Activated CD4-positive, alpha-beta T cell treated with anti-CD3 and anti-CD28 coated beads for 36 hours (primary cell): ENCODE measurements at places on chromosomes 13 and 19.
A peak's percentile ranks its signal among the peaks of the same experiment; 100 is the strongest.

DNA sequence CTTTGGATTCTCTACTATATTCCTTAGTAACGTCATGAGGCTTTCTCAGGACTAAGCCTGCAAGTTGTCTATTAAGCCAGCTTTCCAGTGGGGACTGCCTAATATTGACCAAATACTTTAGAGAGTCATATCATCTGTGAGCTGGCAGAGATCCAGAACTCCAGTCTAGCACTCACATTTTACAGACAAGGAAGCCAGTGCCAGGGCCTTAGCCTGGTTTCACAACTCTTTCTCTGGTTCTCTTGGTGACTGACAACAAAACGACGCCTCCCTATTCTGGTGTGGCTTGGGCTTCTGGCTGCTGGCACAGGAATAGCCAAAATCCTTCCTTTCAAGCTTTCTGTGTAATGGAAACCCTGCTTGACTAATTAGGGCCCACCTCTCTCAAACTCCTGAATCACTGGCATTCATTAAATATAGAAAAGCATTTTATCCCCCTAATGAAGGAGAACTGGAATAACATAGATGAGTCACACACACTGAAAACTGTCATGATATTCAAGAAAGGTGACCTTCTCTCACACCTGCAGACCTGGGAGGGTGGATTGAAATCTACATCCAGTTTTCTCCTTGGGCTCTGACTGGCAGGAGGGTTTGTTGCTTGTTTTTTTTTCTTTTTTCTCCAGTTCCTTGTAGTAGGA is 75.2 kb upstream of the UBL3 start:
- H3K27me3 ChIP-seq: no peaks in the 10 kb centered on the region
- peaks cover 39% of the 10 kb centered on the region for H3K4me1 ChIP-seq
- no peaks in the 10 kb centered on the region for H3K36me3 ChIP-seq
- no peak overlapping the region for H3K27ac ChIP-seq
- no peak overlapping the region for H3K4me3 ChIP-seq
- DNase-seq: no peak

GRCh38 chr19:33445442-33446329 is 72.2 kb downstream of the CEBPG start:
- H3K4me3 ChIP-seq: no peak overlapping the region
- no peaks in the 10 kb centered on the region for H3K4me1 ChIP-seq
- H3K36me3 ChIP-seq: no peaks in the 10 kb centered on the region
- no peaks in the 10 kb centered on the region for H3K27me3 ChIP-seq
- no peak for DNase-seq

GRCh38 chr13:76440568-76440967 is 445.6 kb downstream of the KCTD12 start:
- H3K4me3 ChIP-seq: no peak overlapping the region
- no peaks in the 10 kb centered on the region for H3K4me1 ChIP-seq
- no peaks in the 10 kb centered on the region for H3K36me3 ChIP-seq
- peaks cover 2% of the 10 kb centered on the region for H3K27me3 ChIP-seq
- no peak overlapping the region for H3K27ac ChIP-seq
- DNase-seq: no peak

- no peak overlapping the region for H3K27ac ChIP-seq
- no peaks in the 10 kb centered on the region for H3K36me3 ChIP-seq
- no peaks in the 10 kb centered on the region for H3K4me1 ChIP-seq
- no peak for DNase-seq
Measured at GRCh38 chr13:43815204-43815603, 28.4 kb upstream of the ENOX1 start.

DNA sequence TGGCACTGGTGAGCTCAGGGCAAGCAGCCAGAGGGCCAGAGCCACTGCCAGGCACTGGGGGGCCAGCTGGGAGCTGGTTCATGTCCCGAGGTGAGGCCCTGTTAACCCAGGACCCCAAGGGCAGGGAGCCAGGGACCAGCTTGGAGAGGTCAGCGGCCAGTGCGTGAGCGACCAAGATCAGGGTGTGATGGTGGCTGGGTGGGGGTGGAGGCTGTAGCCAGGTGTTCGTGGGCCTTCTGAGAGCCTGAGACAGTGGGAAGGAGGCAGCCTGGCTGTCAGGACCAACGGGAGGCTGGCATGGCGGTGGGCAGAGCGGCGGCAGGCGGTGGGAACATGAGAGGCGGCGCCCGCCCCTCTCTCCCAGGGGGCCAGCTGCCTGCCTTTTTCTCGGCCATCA is 8.1 kb upstream of the KPTN start:
- peaks cover 5% of the 10 kb centered on the region for H3K4me1 ChIP-seq
- H3K27ac ChIP-seq: no peak overlapping the region
- DNase-seq: no peak
- H3K36me3 ChIP-seq: peaks cover 12% of the 10 kb centered on the region
- no peak overlapping the region for H3K4me3 ChIP-seq
- H3K27me3 ChIP-seq: no peaks in the 10 kb centered on the region

- H3K27ac ChIP-seq: no peak overlapping the region
- H3K4me1 ChIP-seq: no peaks in the 10 kb centered on the region
- no peak for DNase-seq
- H3K27me3 ChIP-seq: no peaks in the 10 kb centered on the region
- H3K4me3 ChIP-seq: no peak overlapping the region
- no peaks in the 10 kb centered on the region for H3K36me3 ChIP-seq
Measured at GRCh38 chr13:24076109-24076508, 84.4 kb upstream of the SPATA13 start.

- no peak for DNase-seq
- H3K36me3 ChIP-seq: no peaks in the 10 kb centered on the region
Measured at GRCh38 chr13:98411617-98412265, 165.2 kb downstream of the STK24 start.

DNA sequence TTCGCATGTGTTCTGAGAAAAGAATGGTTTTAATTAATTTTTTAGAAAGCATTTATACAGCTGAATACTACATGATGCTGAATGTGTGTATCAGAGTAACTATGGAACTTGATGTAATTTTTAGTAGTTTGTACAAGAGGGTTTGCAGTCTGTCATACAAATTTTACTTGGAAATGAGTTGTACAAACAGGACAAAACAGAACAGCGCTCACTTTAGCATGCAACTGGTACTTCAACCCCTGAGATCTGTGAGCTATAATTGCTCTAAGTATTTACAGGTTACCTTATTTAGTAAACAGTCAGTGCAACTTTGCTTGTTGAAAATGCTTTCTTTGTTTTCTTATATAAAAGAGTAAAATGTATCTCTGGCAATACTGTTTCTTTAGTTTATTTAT is 706 bp downstream of the TNFRSF19 start:
- DNase-seq: no peak
- peaks cover 14% of the 10 kb centered on the region for H3K4me1 ChIP-seq
- no peak overlapping the region for H3K4me3 ChIP-seq
- no peaks in the 10 kb centered on the region for H3K36me3 ChIP-seq
- H3K27ac ChIP-seq: no peak overlapping the region

- no peak for DNase-seq
- no peak overlapping the region for H3K4me3 ChIP-seq
- no peaks in the 10 kb centered on the region for H3K36me3 ChIP-seq
- H3K4me1 ChIP-seq: no peaks in the 10 kb centered on the region
- no peak overlapping the region for H3K27ac ChIP-seq
Measured at GRCh38 chr13:95833719-95834118, 156.8 kb downstream of the DNAJC3 start.

DNA sequence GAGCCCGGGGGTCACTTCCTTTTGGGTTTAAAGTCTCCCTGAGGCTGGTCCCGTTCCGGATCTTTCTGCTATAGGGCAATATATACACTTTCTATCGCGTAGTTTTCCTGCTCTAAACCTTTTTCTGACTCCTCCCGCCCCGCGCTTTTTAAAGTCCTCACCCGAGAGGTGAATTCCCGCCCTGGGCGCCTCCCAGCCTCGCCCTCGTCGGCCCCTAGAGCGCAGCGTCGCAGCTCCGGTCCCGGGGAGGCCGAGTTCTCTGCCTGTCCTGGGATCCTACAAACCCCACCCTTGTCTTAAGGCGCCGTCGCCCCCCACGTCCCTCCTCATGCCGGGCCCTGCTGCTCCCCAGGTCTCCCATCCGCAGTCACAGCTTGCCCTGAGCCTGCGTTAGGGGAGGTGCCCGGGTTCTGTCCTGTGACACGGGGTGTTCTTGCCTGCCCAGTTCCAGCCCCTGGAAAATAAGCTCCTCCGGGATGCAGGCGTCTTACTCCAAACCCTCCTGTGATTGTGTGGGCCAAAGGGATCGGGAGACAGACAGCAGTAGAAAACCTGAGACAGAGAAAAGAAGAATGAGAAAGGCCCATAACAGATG is 491 bp downstream of the ZNF525 start:
- H3K4me1 ChIP-seq: peaks cover 26% of the 10 kb centered on the region
- H3K36me3 ChIP-seq: peaks cover 26% of the 10 kb centered on the region
- H3K4me3 ChIP-seq: peak overlapping the region; percentile 93
- no peaks in the 10 kb centered on the region for H3K27me3 ChIP-seq
- peak overlapping the region; percentile 95 for H3K27ac ChIP-seq
- DNase-seq: peak; percentile 71

- H3K4me1 ChIP-seq: no peaks in the 10 kb centered on the region
- no peaks in the 10 kb centered on the region for H3K27me3 ChIP-seq
- no peak for DNase-seq
- H3K27ac ChIP-seq: no peak overlapping the region
- H3K36me3 ChIP-seq: no peaks in the 10 kb centered on the region
- no peak overlapping the region for H3K4me3 ChIP-seq
Measured at GRCh38 chr13:58729361-58729760, 1097.8 kb downstream of the PCDH17 start.

GRCh38 chr13:29774830-29775229 is 75.6 kb downstream of the UBL3 start:
- H3K27ac ChIP-seq: no peak overlapping the region
- peaks cover 8% of the 10 kb centered on the region for H3K4me1 ChIP-seq
- no peak overlapping the region for H3K4me3 ChIP-seq
- H3K36me3 ChIP-seq: peaks cover 3% of the 10 kb centered on the region

GRCh38 chr13:98307463-98308085 is 130.5 kb upstream of the RNF113B start:
- no peak for DNase-seq
- peaks cover 4% of the 10 kb centered on the region for H3K27me3 ChIP-seq
- H3K4me1 ChIP-seq: no peaks in the 10 kb centered on the region
- no peak overlapping the region for H3K27ac ChIP-seq
- no peaks in the 10 kb centered on the region for H3K36me3 ChIP-seq
- H3K4me3 ChIP-seq: no peak overlapping the region

GRCh38 chr19:41845051-41845590 is 279 bp downstream of the DMRTC2 start:
- H3K27me3 ChIP-seq: peaks cover 2% of the 10 kb centered on the region
- no peak overlapping the region for H3K4me3 ChIP-seq
- H3K27ac ChIP-seq: no peak overlapping the region
- no peaks in the 10 kb centered on the region for H3K36me3 ChIP-seq
- DNase-seq: no peak

GRCh38 chr19:38291855-38292254 is 12.2 kb upstream of the C19orf33 start:
- no peaks in the 10 kb centered on the region for H3K4me1 ChIP-seq
- H3K36me3 ChIP-seq: peaks cover 11% of the 10 kb centered on the region
- DNase-seq: no peak
- H3K27ac ChIP-seq: no peak overlapping the region
- H3K4me3 ChIP-seq: no peak overlapping the region
- H3K27me3 ChIP-seq: no peaks in the 10 kb centered on the region

DNA sequence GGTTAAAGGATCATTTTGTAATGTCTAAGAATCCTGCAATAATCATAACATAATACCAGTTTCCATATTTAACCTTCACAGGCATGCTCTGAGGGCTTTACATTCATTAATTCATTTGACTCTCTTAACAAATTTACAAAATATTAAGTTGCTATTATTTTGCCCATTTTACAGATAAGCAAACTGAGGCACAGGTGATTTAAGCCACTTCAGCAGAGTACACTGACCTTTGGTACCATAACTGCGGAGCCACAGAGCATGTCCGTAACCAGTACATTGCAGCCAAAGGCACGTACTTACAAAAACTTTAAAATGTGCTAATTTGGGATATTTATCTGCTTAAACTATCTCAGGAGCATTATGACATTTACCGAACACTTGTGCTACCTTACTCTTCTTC is 169.4 kb upstream of the MYO16 start:
- no peak overlapping the region for H3K4me3 ChIP-seq
- H3K27ac ChIP-seq: no peak overlapping the region

GRCh38 chr19:18176367-18177310 is 3.0 kb downstream of the IFI30 start:
- H3K27ac ChIP-seq: no peak overlapping the region
- H3K27me3 ChIP-seq: no peaks in the 10 kb centered on the region

DNA sequence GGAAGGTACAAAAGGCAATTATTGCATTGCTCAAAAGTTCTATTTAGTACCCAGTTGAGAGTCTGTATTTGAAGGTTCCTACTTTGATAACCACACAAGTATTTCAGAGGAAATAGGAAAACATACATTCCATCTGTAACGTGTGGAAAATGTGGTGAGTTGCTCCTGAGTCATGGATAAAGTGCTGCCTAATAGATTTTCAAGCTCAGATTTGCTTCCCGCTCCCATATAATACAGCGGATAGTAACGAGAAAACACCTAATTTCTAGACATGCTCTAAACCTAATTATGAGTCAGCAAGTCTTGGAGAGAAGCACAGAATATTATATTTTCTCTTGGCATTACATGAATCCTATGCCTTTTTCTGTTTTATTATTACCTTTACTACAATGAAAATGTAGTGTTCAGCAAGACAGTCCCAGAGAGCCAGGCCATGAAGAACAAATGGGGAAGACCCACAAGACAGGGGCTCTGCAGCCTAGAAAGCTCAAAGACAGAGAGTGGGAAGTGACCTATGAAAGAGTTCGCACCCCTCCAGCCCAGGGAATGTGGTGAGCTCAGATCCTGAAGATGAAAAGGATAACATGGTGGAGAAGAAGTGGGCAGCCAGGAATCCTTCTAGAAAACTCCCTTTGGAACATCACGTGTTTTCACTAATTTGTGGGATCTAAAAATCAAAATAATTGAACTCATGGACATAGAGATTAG is 116.1 kb downstream of the STARD13 start:
- no peak overlapping the region for H3K27ac ChIP-seq
- peaks cover 18% of the 10 kb centered on the region for H3K27me3 ChIP-seq
- no peak overlapping the region for H3K4me3 ChIP-seq
